GM13977 (cell line): ENCODE measurements at places on chromosomes 5 and 9.

DNA sequence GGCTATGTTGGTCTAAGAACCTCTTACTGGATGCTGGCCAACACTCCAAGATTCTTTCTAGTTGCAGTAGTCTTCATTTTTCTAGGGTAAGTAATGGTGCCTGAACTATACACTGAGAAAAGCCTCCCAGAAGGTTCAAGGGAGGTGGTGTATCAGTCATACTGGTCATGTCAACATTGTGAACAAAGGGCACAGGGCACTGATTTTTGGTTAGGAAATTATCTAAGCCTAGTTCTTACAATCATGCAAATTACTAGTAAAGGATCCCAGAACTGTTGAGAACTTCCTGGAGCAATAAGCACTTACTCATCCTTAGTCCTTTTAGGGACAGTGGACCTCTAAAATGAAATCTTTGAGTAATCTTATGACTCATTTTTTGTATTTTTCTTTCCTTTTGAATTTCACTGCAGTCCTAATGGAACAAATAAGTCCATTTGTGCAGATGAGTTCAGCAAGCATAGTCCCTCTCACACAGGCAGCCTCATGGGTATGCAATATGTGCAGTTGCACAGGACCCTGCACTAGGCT is 21.1 kb upstream of the CDC42SE2 start:
- no peak for DNase-seq

GRCh38 chr9:117103438-117104110 is 311.3 kb downstream of the ASTN2 start:
- no peak for DNase-seq

GRCh38 chr5:64939772-64940510 is 171.2 kb downstream of the CWC27 start:
- DNase-seq = no peak

- DNase-seq = no peak
Measured at GRCh38 chr9:124707666-124708065, 63.4 kb downstream of the NR6A1 start.

GRCh38 chr9:21854594-21854993 is 52.2 kb downstream of the MTAP start:
- DNase-seq = no peak
